ENCODE measurements at places on chromosomes 6 and 20.

- DNase-seq: no peak
These were observed 42.2 kb downstream of the B4GALT5 start for GRCh38 chr20:49671433-49671832.

DNA sequence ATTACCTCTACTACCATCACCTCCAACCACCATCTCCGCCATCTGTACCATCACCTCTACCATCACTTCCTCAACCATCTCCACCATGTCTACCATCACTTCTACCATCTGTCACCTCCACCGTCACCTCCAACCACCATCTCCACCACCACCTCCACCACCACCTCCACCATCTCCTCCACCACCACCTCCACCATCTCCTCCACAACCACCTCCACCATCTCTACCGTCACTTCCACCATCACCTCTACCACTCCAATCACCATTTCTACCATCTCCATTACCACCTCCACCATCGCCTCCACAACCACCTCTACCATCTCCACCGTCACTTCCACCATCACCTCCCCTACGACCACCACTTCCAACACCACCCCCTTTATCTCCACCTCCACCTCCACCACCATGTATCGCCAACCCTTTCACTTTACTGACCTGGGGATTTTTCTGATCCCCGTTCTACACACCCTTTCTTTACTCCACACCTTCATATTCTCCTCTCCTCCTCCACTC is 2.3 kb downstream of the IPCEF1 start:
- DNase-seq: no peak

- peak; percentile 40 for DNase-seq
These were observed 272.5 kb upstream of the SGK1 start for GRCh38 chr6:134590449-134590848.

GRCh38 chr6:99146711-99147110 is 199.0 kb upstream of the FBXL4 start:
- no peak for DNase-seq

DNA sequence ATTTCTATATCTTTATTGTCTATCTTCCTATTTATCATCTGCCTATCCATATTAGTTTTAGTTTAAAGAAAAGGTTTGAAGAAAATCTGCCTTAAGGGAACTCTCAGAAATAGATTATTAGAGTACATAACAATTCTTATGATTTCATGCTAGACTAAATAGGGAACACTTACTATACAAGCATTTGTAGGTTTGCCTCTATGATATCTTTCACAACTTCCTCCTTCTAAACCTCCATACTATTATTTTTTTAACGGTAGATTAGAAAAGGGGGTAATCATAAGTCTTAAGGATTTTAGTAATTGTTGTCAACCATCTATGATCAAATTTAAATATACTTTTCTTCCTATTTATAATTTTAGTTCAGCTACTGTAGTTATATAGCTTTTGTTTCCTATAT is 11.6 kb upstream of the DSE start:
- no peak for DNase-seq

DNA sequence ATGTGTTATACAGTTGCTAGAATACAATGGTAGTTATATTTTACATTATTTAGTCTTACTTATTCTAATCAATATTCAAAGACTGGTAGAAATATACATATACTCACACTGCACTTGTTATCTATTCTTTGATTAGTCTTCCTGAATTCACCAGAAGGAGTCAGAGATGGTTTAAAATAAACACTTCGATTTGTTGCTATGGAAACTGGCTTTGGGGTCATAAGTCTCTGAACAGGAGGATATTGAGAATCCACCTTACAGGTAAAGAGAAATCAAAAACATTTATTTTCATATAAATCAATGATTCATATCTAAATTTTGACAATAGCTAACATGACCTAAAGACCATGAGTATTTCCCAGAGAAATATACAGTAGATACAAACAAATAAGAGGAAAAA is 41.6 kb downstream of the NUP153 start:
- no peak for DNase-seq

- no peak for DNase-seq
These were observed 16.4 kb upstream of the MLN start for GRCh38 chr6:33820243-33820642.

DNA sequence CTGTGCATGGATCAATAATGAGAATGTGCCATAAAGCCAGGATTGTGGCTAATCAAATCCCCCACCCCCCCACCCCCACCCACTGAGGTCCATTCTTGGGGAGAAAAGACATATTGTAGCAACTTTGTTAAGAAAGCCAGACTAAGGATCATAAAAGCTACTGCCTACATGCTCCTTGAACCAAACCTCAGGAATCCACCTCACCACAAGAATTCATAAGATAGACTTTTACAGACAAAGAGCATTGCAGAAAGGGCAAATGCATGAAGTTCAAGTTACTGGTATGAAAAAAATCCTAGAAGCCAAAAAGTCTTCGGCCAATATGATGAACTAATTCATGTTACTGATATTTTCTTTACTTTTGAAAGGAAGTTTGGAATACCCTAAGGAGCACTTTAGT is 187.9 kb upstream of the ARID1B start:
- peak; percentile 78 for DNase-seq

GRCh38 chr6:136628996-136629395 is 78.8 kb upstream of the MAP7 start:
- DNase-seq: peak; percentile 72

- DNase-seq: peak; percentile 58
These were observed 42.6 kb downstream of the NCOA3 start for GRCh38 chr20:47544240-47544639.

DNA sequence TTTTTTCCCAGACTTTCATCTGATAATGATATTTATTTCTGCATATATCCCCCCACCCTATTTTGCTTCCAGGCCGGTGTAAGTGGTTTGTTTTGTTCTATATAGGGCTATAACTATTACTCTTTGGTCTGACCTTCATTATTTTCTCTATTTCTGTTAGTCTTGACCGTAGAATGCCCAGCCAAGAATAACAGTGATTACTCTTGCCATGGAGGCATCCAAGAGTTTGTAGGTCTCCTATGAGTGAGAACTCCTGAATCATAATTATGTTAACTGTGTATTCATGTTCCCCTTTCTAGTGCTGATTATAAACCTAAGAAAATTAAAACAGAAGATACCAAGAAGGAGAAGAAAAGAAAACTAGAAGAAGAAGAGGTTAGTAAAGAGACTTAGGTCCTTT is 52.2 kb downstream of the TOP1 start:
- DNase-seq: peak; percentile 55

GRCh38 chr6:88165087-88165843 is 882 bp downstream of the CNR1 start:
- DNase-seq: no peak

- peak; percentile 57 for DNase-seq
These were observed 6.5 kb upstream of the BCAS4 start for GRCh38 chr20:50788045-50788991.

DNA sequence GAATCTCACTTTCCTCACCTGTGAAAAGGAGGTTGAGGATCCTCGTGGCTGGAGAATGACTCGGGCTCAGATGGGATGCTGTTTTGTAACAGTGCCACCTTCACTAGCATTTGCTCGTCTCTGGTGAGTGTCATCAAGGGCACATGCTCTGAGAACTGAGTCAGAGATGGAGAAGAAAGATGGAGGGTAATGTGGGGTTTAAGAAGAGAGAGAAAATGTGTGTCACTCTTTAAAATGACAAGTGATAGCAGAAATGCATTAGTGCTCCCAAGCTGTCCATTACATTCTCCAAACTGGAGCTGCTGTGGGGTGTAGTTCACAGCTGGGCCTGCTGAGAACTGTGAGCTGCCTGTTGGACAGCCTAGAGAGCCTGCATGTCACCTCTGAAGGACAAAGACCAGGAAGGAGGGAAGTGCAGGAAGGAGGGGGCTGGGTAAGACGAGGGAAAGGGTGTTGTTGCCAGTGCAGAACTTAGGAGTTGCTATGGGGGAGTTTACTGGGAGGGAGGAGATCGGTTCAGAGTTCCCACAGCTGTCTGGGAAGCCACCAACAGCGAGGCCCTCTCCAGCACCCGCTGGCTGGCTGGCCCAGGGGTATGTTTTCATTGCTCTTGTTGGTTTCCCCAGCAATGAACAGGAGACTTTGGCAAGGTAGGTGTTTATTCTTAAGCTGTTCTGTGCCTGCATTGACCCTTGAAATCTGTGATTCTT is 19.8 kb downstream of the GMPR start:
- DNase-seq: peak; percentile 60

DNA sequence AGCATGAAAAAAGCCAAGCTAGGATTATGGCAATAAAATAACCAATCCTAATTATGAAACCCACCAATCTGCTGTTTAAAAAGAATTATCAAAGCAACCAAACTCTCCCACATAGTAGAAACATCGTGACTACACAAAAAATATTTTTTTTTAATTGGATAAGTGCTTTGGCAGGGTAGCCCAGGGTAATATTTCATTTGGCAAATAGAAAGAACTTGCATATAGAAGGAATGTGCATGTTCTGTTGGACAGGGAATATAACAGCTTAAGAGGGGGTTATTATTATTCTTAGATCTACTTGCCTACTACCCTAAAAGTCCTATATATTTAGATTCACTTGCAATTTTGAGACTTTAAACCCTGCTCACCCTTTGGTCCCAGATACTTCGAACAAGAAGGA is 972 bp downstream of the GSTA3 start:
- DNase-seq: no peak

DNA sequence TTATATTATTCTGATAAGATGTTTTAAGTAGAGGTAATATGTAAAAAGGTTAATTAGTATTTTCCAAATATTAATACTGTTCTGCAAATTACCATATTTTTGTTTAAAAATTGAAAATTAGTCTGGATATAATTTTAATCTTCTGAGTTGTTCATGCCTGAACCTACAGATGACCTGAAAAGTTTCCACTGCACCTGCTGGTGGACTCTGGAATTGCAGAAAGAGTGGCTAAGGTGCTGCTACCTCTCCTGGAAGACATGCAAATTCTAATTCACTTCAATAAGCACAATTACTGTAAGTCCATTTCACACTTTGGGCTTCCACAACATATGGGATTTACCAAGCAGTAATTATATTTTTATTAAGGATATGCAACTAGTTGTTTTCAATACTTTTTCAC is 77.7 kb upstream of the OLIG3 start:
- DNase-seq: peak; percentile 2

DNA sequence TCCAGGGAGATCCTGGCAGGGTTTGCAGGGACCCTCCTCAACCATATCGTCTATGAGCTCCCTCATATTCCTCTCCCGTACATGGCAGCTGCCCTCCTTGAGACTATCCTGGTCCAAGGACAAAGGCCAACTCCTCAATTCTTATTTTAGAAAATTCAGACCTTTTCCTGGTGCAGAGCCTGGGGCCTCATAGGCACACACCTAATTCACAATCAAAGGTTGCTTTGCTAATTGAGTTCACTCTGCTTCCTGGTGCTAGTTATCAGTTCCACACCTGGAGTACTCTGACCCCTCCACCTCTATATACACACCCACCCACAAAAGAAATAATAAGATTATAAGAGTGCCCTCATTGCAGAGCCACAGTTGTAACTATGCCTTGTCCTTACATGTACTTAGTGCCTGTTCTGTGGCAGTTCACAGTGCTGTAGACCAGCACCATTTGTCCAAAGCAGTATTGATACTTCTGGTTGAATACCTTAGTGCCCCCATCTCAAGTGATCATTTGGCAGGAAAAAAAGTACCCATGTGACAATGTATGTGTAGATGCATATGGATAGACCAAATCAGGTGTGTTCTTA is 38.7 kb downstream of the GSS start:
- DNase-seq: no peak

GRCh38 chr6:75745404-75745803 is 3.6 kb upstream of the MYO6 start:
- DNase-seq: no peak

DNA sequence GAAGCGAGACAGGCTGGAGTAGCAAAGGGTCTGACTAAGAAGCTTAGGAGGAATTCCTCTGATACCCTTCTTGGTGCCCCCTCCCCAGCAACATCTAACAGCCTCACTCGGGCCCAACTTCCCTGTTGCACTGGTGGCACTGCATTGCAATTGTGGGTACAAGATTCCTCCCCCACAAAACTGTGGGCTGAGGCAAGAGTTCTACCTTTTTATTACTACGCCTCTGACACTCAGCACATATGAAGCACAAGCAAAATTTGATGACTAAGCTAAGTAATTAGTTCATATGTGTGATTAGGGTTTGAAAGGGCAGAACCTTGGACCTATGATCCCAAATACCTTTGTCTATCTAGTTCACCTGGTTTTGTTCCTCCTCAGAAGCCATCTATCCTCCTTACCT is 83.5 kb downstream of the ZHX3 start:
- no peak for DNase-seq

- no peak for DNase-seq
These were observed 6.7 kb upstream of the C2 start for GRCh38 chr6:31920811-31921210.

GRCh38 chr6:137309078-137309762 is 90.0 kb upstream of the IFNGR1 start:
- peak; percentile 77 for DNase-seq

GRCh38 chr20:2847802-2848201 is 7.3 kb downstream of the VPS16 start:
- DNase-seq: no peak

GRCh38 chr20:17810062-17810631 is 110.4 kb downstream of the BANF2 start:
- DNase-seq: no peak

DNA sequence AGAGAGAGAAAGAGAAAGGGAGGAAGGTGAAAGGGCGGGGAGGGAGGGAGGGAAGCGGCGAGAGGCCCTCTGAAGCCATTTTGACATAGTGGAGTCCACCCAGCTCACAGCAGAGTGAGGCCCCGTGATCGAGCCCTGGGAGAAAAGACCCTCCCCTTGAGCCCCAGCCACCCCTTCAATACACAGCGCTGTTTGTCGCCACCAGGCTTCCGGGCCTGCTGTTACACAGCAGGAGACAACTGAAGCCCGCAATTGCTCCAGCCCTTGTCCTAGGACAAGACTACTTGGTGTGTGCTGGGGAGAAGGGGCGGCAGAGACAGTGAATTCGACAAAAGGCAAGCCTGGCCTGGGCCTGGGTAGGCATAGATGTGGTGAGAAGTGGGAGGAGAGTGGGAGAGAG is 67.3 kb downstream of the PRR18 start:
- no peak for DNase-seq

DNA sequence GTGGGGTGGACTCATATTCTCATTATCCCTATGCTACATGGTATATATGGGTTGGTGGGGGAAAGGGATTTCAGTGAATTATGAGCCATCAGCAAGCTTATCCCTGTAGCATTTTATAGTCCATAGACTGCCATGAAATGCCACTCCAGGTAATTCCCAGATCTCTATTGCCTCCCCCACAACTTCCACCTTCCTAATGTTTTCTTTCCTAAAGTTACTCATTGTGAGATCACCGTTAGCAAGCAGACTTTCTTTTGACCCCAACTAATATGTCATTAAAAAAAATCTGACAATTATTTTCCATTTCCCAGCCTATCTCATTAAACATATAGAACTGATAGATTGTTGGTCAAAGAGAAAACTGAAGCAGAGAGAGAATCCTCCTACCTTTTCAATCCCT is 40.7 kb upstream of the TBX18 start:
- DNase-seq: no peak
